ENCODE measurements at places on chromosomes 12 and 14. TPM values are rescaled to one million over a fixed set of nuclear protein-coding genes. Genes with fewer than 3 reads are reported as not detected.

DNA sequence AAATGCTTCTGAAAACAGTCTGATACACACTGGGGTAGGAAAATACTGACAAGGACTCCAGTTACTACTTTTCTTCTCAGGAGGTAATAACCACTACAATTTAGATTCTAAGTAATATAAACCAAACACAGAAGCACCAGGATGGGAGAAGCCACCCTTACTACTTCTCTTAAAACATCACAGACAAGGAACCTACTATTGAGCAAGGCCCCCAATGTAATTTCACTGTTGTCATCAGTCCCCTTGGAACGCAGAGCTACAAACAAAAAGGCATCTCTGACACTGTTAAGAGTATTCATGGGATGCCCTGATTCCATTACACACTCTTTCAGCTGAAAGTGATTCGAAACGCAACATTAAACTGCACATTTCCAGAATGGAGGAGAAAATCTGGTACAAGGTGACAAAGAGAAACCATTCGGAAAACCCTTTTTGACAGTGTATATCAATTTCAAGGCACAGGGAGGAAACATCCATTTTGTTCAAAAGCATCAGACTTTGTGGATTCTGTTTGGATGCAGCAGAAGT is 185.9 kb downstream of the PPM1H start:
- H3K36me3 ChIP-seq, result no peaks in the 10 kb centered on the region
- H3K4me1 ChIP-seq, result peaks cover 21% of the 10 kb centered on the region
- no peak overlapping the region for H3K4me3 ChIP-seq
- no peak for DNase-seq
- H3K27ac ChIP-seq, result no peak overlapping the region

GRCh38 chr14:77436042-77436441 is 12.7 kb upstream of the NOXRED1 start:
- H3K27ac ChIP-seq, result no peak overlapping the region
- no peaks in the 10 kb centered on the region for H3K27me3 ChIP-seq
- H3K4me3 ChIP-seq, result no peak overlapping the region

DNA sequence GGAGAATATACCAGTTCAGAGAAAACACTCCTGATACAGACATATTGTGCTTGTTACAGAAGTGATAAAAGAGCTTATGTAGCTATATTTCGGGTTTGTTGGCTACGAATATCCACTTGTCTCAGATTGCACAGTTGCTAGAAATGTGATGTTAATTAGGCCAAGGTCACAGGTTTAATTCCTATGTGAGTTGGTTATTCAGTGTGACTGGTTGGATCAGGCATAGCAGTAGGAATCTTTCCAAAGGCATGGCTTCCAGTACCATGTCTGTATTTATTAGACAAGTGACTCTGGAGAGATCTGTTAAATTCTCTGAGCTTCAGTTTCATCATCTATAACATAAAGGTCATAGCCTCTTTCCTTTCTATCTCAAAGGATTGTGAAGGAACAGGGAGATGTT is 152.7 kb upstream of the KITLG start:
- H3K4me3 ChIP-seq, result no peak overlapping the region
- H3K4me1 ChIP-seq, result no peaks in the 10 kb centered on the region
- no peak for DNase-seq
- H3K27me3 ChIP-seq, result no peaks in the 10 kb centered on the region
- no peak overlapping the region for H3K27ac ChIP-seq

- no peak overlapping the region for H3K4me3 ChIP-seq
- no peak overlapping the region for H3K27ac ChIP-seq
- H3K4me1 ChIP-seq, result no peaks in the 10 kb centered on the region
- H3K27me3 ChIP-seq, result no peaks in the 10 kb centered on the region
- no peak for DNase-seq
These were observed 116.6 kb upstream of the FAR2 start for GRCh38 chr12:29032446-29032845.

DNA sequence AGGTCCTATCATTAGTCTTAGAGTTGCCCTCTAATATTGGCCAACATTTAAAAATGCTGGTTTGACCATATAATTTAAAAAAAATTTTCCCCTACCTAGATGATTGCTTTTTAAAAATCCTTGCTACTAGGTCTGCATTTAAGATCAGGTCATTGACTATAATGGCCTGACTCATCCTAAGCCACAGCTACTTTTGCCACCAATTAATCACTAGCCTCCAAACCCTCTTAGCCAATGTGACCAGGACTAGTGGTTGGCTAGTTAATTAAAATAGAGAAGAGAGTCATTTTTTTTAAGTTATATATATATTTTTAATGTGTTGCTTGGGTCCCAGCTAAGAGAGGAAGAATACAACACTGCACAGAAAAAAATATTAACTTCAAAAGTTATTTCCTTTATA is 57.5 kb downstream of the SOS2 start:
- no peak overlapping the region for H3K4me3 ChIP-seq
- no peak overlapping the region for H3K27ac ChIP-seq
- no peaks in the 10 kb centered on the region for H3K4me1 ChIP-seq
- DNase-seq, result no peak
- H3K36me3 ChIP-seq, result peaks cover 4% of the 10 kb centered on the region

- DNase-seq, result no peak
- H3K36me3 ChIP-seq, result peaks cover 67% of the 10 kb centered on the region
- no peak overlapping the region for H3K4me3 ChIP-seq
- no peaks in the 10 kb centered on the region for H3K27me3 ChIP-seq
- no peak overlapping the region for H3K27ac ChIP-seq
- no peaks in the 10 kb centered on the region for H3K4me1 ChIP-seq
These were observed 53.3 kb downstream of the BDKRB1 start for GRCh38 chr14:96309133-96309895.

DNA sequence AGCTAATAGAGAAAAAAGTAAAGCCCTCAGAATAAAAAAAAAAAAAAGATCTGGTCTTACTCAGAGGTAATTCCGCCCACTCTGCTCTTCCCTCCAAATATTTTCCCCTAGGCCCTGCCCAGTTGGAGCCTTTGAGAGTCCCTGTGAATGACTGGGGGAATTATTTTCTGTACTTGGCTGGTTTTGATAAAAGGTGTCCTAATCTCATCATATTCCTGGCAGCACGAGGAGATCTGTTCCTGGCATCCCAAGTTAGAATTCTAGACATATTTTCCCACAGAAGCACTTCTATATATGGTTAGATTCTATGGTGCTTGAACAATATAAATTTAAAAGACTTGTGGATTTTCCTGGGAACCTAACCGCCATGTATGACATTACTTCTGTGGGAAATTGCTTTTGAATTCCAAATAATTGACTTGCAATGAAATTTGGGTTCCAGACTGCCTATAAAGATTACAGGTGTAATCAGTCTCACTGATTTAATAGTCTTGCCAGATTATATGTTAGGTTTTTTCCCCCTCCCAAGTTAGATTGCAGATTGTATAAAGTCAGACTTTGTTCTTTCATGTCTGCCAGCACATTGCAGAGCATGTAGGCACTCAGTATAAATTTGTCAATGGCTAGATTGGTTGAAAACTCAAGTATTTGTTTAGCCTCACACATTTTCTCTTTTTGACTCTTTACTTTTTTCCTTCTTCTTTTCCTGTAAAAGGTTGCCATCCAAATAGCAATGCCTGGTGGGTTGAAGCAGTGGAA is 12.3 kb downstream of the GPX2 start:
- no peak overlapping the region for H3K27ac ChIP-seq
- no peaks in the 10 kb centered on the region for H3K27me3 ChIP-seq

DNA sequence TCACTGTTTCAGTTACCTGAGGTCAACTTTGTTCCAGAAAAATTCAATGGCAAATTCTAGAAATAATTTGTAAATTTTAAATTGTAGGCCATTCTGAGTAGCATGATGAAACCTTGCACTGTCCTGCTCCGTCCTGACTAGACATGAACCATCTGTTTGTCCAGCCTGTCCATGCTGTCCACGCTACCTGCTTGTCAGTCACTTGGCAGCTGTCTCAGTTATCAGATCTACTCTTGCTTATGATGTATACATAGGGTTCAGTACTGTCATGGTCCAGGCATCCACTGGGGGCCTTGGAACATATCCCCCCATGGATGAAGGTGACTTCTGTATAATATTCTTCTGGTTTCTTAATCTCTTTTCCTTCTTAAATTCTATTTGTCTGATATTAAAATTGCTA is 14.1 kb upstream of the EVL start:
- H3K27ac ChIP-seq, result no peak overlapping the region
- H3K36me3 ChIP-seq, result no peaks in the 10 kb centered on the region

DNA sequence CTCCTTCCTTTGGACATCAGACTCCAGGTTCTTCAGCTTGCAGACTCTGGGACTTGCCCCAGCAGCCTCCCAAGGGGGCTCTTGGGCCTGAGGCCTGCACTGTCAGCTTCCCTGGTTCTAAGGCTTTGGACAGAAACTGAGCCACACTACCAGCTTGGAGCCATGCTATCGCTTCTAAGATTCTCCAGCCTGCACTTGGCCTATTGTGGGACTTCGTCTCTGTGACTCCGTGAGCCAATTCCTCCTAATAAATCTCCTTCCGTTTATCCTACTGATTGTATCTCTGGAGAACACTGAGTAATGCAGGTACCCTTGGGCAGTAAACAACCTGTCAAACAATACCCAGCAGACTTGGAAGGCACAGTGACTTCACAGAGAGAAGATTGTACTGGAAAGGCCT is 24.9 kb upstream of the RHOJ start:
- no peak overlapping the region for H3K4me3 ChIP-seq
- H3K4me1 ChIP-seq, result no peaks in the 10 kb centered on the region
- no peak overlapping the region for H3K27ac ChIP-seq
- H3K36me3 ChIP-seq, result no peaks in the 10 kb centered on the region
- no peaks in the 10 kb centered on the region for H3K27me3 ChIP-seq
- DNase-seq, result no peak

GRCh38 chr12:57454213-57454565 is 918 bp upstream of the INHBE start:
- peaks cover 5% of the 10 kb centered on the region for H3K4me1 ChIP-seq
- no peaks in the 10 kb centered on the region for H3K36me3 ChIP-seq
- H3K27me3 ChIP-seq, result no peaks in the 10 kb centered on the region
- no peak overlapping the region for H3K4me3 ChIP-seq
- DNase-seq, result no peak

- H3K36me3 ChIP-seq, result no peaks in the 10 kb centered on the region
- no peak overlapping the region for H3K27ac ChIP-seq
- no peaks in the 10 kb centered on the region for H3K27me3 ChIP-seq
These were observed 89.6 kb downstream of the MSRB3 start for GRCh38 chr12:65368055-65368454.

- no peak overlapping the region for H3K4me3 ChIP-seq
- no peaks in the 10 kb centered on the region for H3K27me3 ChIP-seq
- peak overlapping the region; percentile 86 for H3K27ac ChIP-seq
- no peaks in the 10 kb centered on the region for H3K36me3 ChIP-seq
These were observed 68.5 kb downstream of the SPPL3 start for GRCh38 chr12:120835657-120836056.

GRCh38 chr12:53255996-53256395 is 12.1 kb upstream of the ESPL1 start:
- no peak overlapping the region for H3K4me3 ChIP-seq
- no peak for DNase-seq
- no peaks in the 10 kb centered on the region for H3K36me3 ChIP-seq
- H3K27ac ChIP-seq, result no peak overlapping the region
- peaks cover 14% of the 10 kb centered on the region for H3K4me1 ChIP-seq

- H3K27me3 ChIP-seq, result no peaks in the 10 kb centered on the region
- no peak for DNase-seq
- H3K36me3 ChIP-seq, result no peaks in the 10 kb centered on the region
- no peaks in the 10 kb centered on the region for H3K4me1 ChIP-seq
- H3K4me3 ChIP-seq, result no peak overlapping the region
These were observed 75.2 kb upstream of the MAX start for GRCh38 chr14:65177551-65177950.

Gene ANKS1B
- 60.7 TPM for total RNA-seq

Gene CRIP1
- 19.1 TPM for total RNA-seq

Gene WNT5B
- total RNA-seq, result 0.94 TPM

Gene GDF3
- total RNA-seq, result not detected

Gene OR9K2
- not detected for total RNA-seq

Gene ALDH1L2
- 9.1 TPM for total RNA-seq

Gene DAO
- not detected for total RNA-seq

Gene IL23A
- total RNA-seq, result not detected

Gene ADCY6
- total RNA-seq, result 23.6 TPM
